ENCODE measurements at places on chromosomes 1 and 21.

DNA sequence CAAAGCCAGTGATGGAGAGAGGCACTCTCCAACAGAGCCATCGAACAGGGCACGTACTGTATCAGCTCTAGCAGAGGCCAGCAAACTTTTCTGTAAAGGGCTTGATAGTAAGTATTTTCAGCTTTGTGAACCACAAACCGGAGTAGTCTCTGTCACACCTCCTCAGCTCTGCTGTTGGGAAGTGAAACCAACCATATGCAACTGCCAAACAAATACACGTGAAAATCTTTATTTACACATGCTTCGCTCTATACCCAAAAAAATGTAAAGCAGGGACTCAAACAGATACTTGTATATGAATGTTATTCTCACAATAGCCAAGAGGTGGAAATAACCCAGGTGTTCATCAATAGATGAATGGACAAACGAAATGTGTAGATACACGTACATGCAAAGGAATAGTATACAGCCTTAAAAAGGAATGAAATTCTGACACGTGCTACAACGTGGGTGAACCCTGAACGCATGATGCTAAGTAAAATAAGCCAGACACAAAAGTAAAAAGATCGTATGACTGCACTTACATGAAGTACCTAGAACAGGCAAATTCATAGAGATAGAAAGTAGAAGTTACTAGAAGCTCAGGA, 39.0 kb downstream of the SETD4 start:
- no peak for DNase-seq

GRCh38 chr21:43347461-43348169, 79.3 kb downstream of the SIK1 start:
- DNase-seq = no peak

GRCh38 chr1:216457356-216457755, 34.1 kb upstream of the USH2A start:
- no peak for DNase-seq

DNA sequence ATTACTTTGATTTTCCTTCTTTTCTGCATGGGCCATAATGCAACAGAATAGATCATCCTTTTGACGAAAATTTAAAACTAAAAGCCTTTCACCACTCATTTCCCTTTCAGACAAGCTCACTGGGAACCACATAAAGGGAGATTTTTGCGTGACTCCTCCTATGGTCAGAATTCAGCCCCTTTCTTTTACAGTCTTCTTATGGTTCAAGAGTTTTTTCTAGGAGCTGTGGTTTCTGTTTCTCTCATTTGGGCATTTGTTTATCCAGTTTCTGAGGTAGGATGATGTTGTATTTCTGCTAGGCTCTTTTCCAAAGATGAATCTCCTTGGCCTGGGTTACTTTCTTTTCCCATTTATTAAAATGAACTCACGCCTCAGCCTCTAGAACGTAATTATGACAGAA, 16.9 kb downstream of the RGS1 start:
- DNase-seq = no peak

GRCh38 chr1:41788427-41788826, 130.3 kb downstream of the HIVEP3 start:
- no peak for DNase-seq

DNA sequence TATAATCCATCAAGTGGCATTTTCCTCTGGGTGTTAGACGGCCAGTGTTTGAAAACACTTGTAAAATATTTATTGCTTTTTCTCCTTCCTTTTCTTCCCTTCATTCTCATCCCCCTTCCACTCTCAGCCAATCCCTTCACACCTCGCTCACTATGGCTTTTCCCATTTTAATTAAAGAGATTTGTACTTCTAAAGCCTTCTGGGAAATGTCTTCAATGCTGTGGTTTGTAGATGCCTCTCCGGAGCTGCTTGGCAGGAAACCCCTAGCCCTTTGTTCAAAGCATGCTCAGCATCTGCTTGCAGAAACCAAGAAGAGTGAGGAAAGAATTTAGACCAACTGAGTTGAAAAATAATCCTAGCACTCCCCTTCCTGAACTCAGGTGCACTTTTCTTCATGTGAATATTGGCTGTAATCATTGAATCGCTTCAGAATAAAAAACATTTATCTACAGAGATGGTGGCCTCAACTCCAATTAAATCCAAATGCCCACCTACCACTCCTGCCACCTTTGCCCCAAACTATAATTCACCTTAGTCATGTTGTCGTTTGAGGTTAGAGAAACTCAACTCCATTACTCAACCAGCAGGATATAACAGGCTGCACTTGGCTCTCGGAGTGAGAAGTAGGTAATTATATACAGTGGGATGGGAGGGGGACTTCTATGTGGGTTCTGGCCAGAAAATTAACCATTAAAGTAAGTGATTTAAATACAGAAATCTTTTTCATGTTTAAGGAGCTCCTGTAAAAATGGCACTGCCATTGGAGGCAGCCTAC, 659.4 kb upstream of the CAMK1G start:
- DNase-seq = no peak

GRCh38 chr1:195019385-195019784, 1588.9 kb downstream of the KCNT2 start:
- no peak for DNase-seq

GRCh38 chr1:88876573-88877365, 14.6 kb downstream of the GTF2B start:
- no peak for DNase-seq

DNA sequence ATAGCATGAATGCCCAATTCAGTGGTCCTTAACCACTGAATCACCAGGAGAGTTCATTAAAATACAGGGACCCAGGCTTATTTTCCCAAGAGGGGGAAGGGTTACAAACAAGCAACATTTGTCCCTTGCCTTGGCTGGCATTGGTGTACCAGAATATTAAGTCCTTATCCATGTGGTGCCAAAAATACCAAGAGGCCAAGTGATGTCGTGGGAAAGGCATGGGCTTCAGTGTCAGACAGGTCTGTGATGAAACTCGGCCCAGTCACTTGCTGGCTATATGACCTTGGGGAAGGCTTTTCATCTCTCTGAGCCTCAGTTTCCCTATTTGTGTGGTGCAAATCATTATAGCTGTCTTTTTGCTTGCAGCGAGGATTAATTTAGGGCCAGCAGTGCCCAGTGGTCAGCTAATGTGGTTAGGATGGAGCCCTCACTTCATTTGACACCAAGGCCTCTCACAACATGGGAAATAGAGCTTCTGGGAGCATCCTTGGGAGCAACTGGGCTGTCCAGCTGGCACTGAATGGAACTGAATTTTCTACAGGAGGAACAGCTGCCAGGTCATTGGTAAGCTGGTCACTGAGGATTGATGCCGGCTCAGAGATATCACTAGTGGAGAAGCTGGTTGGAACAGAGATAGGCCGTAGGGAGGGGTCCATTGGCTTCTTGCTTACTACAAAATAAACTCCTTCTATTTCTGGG, 77.2 kb upstream of the PPP2R5A start:
- DNase-seq = no peak

DNA sequence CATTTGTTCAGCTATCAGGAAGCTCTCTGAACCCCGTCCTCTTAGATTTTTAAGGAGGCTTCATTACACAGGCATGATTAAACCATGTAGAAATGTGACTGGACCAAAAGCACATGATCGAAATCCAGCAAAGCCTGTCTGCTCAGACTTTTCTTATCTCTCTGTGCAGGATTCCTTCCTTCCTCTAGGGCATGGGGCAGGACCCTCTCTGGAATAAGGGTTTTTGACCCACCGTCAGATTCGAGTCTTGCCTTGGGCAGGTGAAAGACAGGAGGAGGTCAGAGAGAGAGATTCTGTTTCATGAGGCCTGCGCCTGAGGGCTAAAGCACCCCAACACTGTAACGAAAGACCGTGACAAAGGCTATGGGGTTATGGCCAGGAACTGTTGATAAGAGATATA, 136.8 kb downstream of the RHOU start:
- no peak for DNase-seq

DNA sequence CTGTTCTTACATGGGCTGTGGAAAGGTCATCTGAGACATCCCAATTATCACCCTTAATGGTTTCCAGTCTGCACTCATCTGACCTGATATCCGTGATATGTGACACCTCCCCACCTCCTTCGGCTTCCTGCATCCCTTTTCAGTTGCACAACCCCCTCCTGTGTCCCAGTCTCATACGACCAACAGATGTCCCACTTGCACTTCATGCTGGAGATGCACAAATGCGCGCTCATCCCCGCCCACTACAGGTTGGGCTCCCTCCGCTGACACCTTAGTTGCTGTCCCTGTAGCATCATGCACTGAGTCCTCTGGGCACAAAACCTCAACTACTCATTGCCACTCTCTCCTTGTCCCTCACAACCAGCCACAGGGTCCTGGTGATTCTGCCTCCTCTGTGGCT, 94.4 kb downstream of the MIS18A start:
- DNase-seq = no peak

GRCh38 chr1:9346566-9346965, 53.9 kb downstream of the SPSB1 start:
- no peak for DNase-seq

GRCh38 chr1:156165083-156165482, 11.7 kb downstream of the SEMA4A start:
- no peak for DNase-seq

- DNase-seq = peak; percentile 2
Measured at GRCh38 chr1:17045634-17046333, 8.0 kb downstream of the SDHB start.

DNA sequence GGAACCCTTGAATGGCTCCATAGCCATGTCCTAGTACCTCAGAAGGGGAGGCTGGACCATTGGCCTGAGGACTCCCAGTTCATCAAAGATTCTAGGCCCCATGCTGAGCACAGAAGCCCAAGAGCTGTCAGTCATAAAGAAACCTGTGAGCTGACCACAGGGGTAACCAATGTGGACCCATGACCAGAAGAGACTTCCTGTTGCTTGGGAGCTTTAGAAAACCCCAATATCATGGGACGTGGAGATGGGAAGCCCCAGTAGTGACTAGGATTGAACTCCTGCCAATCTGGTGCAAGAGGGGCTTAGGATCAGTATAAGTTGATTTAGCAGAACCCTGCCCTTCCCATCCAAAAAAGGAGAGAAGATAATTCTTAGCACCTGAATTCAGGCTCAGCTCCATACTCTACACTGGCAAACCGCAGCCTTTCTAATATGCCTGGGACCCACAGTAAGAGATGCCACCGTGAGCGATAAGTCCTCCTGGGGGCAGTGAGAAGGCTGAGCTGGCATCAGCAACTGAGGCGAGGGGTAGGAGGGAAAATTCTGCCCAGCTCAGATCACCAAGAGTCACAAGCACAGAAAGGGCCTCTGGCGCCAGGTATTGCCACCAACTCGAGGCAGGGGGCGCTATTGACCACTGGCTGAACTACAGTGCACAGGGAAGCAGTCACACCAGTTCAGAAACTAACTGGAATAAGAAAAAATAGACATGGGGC, 108.9 kb downstream of the CAPN8 start:
- DNase-seq = no peak

DNA sequence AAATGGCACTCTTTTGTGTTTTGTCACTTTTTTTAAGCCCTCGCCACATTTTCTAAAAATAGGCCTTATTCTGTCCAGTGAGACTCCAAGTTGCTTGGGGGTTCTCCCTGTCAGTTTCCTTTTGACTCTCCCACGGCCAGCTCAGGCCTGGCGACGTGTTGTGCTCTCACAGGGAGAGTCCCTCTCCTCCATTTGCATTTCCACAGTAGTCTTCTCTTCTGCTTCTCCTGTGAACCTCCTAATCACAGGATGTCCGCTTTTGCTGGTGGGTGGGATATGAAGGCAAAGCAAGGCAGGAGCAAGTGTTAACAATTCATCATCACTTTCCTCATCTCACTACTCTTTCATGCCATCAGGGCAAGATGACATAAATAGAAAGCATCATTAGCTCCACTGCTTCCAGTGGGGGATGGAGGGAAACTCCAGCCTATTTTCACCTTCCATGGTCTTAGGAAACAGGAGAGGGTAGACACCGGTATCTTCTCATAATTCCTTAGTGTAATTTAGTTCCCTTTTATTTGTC, 99.8 kb downstream of the INTS7 start:
- no peak for DNase-seq

- DNase-seq = no peak
Measured at GRCh38 chr1:2969011-2969844, 52.0 kb upstream of the ACTRT2 start.

DNA sequence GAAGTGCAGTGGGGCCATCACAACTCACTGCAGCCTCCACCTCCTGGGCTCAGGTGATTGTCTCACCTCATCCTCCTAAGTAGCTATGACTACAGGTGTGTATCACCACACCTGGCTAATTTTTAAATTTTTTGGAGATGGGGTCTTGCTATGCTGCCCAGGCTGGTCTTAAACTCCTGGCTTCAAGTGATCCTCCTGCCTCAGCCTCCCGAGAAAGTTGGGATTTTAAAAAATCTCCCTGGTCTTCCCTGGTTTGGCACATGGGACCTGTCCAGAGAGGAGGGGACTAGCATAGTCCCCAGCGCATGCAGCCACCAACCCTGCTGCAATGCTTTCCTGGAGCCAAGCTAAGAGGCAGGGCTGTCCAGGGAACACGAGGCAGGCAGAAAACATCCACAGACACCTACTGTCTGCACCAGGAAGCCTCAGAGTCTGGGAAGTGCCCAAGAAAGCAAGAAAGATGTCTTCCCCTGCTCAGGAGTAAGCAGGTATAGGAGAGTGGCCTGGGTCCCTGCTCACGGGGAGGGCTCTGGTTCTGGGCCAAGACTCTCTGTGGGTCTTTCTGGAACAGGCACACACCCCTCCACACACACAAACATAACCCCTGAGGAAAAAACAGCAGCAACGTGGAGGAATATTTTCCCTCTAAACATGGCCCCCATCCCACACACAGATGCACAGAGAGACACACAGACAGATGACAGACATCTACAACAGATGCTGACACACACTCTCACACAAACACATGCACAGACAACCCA, 30.8 kb downstream of the ECE1 start:
- no peak for DNase-seq

- no peak for DNase-seq
Measured at GRCh38 chr1:17646444-17647280, 107.2 kb downstream of the ARHGEF10L start.

DNA sequence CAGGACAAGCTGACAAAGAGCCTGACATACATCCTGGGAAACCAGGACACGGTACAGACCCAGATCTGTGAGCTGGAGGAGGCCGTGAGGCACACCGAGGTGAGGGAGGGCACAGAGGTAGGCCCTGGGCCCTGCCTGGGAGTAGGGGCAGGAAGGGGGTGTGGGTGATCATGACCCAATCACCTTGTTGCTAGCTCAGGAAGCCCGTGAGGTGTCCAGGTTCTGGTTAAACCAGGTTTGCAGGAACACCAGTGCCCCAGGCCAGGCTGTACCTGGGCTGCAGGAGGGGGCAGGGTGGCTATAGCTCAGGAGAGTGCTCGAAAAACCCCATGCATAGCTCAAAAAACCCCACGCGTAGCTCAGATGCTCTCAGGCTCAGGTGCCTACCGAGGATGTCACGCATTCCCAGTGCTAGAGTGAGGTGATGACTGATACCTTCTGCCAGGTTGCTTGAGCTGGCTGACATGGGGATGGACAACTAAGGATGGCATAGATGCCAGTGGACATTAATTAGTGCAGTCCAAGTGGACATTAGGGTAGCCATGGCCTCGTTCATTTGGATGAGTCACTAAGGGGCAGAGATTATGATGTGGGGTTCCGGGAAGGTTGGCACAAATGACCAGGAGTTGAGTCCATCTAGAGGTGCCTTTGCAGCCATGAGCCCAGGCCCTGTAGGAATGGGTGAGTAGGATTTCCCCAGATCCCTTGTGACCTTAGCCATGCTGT, 3.7 kb downstream of the TRIM46 start:
- no peak for DNase-seq

GRCh38 chr1:205504311-205505075, at the start of gene CDK18:
CDK18 (plus strand) TSS chr1:205504669; CDS start chr1:205523168, 18,499 bp downstream.
- peak; percentile 72 for DNase-seq

GRCh38 chr1:55118651-55119329, 79.4 kb downstream of the PCSK9 start:
- no peak for DNase-seq

GRCh38 chr1:64090436-64090835, 113.0 kb upstream of the UBE2U start:
- no peak for DNase-seq

Measured in NCI-H2029 treated with DMSO at 0.1 percent for 48 hours (cell line).